Gastrocnemius medialis (tissue), 4 donors: ENCODE measurements at places on chromosomes 11 and 22. TPM values are rescaled to one million over a fixed set of nuclear protein-coding genes. Genes with fewer than 3 reads are reported as not detected.
A peak's percentile ranks its signal among the peaks of the same experiment; 100 is the strongest.

Gene OR5B21
- total RNA-seq, result not detected

Gene RAB39A
- not detected for total RNA-seq

DNA sequence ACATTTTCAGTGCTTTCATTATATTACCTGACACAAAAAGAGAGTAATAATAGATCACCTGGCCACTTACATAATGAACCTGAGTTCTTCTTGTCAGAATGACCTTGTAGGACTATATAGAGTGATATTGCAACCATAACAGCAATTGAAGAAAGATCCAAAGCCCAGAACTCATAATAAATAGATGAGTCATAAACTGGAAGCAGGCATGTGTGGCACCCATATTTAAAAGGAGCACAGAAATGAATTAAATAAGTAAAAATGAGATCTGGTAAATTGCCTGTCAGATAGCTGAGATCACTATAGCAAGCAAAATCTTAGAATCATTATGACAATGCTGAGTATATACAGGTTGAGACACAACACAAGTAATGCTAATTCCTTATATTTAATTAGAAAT lies 331.8 kb downstream of the AASDHPPT start:
- H3K27me3 ChIP-seq, result no peaks in the 10 kb centered on the region
- no peak overlapping the region for H3K27ac ChIP-seq
- no peaks in the 10 kb centered on the region for H3K36me3 ChIP-seq
- DNase-seq, result no peak

- no peaks in the 10 kb centered on the region for H3K27me3 ChIP-seq
- H3K4me3 ChIP-seq, result no peak overlapping the region
- no peak for DNase-seq
- H3K27ac ChIP-seq, result no peak overlapping the region
These were observed 42.8 kb upstream of the HSPA8 start for GRCh38 chr11:123104697-123105096.

- no peaks in the 10 kb centered on the region for H3K4me1 ChIP-seq
- peak overlapping the region; percentile 29 for H3K4me3 ChIP-seq
- no peak overlapping the region for H3K27ac ChIP-seq
- peaks cover 8% of the 10 kb centered on the region for H3K27me3 ChIP-seq
These were observed 119.4 kb downstream of the HIPK3 start for GRCh38 chr11:33376331-33377310.
